AG09309 (cell line): ENCODE measurements at places on chromosomes 7 and 10.

DNA sequence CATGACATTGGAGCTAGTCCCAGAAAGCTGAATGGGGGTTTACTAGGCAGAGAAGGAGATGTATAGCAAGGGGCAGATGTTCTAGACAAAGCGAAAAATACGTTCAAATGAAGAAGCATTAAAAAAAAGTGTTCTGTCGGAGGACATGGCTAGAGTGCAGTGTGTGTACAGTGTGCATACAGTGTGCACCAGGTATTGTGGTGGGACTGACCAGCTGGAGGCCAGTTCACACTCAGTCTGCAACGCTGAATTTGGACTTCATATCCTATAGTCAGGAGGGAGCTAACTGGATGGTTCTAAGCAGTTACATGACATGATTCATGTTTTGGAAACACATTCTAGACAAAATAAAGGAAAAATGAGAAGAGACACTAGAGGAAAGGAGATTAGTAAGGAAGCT is 8.8 kb downstream of the BBIP1 start:
- DNase-seq: no peak

- no peak for DNase-seq
Observed at GRCh38 chr10:106515206-106515790, 649.2 kb downstream of the SORCS1 start.

GRCh38 chr10:58137813-58138212 is 129.9 kb downstream of the IPMK start:
- no peak for DNase-seq

GRCh38 chr10:109928475-109928891 is 5.2 kb upstream of the XPNPEP1 start:
- no peak for DNase-seq

- no peak for DNase-seq
Observed at GRCh38 chr7:79608005-79608404, 154.5 kb upstream of the MAGI2 start.

DNA sequence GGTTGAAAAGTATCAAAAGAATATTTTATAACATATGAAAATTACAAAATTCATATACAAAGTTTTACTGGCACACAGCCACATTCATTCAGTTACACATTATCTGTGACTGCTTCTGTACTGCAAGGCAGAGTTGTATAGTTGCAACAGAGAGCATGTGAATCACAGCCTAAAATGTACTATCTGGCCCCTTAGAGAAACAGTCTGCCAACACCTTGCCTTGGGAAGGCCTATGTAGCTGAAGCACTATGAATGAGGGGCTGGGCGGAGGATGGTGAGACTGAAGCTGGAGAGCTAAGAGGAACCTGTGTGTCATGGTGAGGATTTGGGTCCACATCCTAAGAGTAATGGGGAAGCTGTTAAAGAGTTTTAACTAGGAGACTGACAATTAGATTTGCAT is 35.7 kb downstream of the PDZD8 start:
- DNase-seq: no peak

DNA sequence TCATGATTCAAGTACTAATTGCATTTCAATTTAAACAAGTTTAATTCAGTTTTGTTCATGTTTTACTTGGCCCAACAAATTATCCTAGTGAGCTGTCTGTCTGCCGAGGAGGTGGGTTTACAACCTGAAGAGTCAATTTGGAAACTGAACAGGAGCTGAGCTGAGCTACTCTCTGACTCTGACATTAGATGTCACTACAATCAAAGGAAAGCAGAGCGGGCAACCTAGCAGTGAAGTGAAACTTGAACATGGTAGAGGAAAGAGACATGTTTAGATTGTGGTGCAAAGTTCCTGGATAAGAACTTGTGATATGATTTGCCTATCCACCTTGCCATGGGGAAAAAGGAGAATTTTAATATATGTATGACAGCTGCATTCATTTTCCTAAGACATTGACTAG is 9.6 kb upstream of the AGR3 start:
- peak; percentile 29 for DNase-seq

DNA sequence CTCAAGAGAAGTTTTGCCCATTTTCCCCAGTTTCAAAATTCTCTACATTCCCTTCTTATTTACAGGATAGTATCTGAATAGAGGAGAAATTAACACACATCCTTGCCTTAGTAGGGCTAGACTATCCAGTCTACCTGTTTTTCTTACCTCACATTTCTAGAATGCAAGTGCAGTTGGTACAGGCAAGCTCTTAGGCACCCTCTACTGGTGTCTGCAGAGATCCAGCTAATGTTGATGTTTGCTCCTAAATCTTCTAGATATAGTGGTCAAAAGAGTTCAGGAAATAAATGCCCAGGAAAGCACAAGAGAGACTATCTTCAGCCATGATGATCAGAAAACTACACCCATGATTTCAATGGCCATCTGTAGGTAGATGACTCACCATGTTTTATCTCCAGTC is 205.3 kb downstream of the HTR7 start:
- DNase-seq: no peak

GRCh38 chr7:30462179-30462578 is 16.4 kb downstream of the NOD1 start:
- no peak for DNase-seq

DNA sequence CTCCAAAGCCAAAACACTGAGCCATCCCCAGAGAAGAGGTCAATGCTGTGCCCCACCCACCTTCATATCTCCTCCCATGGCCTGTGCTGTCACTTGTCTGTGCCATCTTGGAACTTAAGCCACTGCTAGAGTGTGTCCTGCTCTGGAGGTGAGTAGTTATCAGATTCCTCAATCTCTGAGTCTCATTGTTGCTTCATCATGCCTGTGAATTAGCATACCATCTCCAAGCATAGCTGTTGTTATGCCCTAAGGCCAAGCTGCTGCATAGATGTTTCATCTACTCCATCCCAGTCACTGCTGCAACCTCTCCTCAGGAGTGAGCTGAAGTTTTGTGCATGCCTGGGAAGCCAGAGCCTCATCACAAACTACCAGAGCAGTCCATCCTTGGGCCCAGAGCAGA is 349.0 kb downstream of the ZWINT start:
- no peak for DNase-seq

DNA sequence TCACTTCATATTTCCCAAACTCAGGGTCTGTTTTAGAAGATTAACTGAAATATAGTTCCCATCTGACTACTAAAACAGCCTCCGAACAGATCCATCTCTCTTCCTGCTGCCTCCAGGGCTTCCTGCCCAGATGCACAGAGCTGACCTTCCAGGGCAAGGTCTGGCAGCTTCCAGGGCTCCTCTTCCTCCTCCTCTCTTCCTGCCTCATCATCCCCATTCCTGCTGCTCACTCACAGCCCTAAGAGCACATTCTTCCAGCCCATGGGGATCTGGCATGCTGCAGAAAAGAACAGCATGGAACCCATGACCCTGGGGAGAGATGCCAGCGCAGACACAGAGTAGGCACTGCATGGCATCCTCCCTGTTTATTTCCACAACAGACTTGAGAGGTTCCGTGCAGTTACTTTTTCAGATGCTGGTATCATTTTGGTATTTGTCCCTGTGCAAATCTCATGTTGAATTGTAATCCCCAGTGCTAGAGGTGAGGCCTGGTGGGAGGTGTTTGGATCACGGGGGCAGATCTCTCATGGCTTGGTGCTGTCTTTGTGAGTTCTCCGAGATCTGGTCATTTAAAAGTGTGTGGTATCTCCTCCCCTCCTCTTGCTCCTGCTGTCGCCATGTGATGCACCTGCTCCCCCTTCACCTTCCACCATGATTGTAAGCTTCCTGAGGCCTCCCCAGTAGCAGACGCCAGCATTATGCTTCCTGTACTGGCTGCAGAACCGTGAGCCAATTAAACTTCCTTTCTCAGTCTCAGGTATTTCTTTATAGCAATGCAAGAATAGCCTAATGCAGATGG is 4.4 kb downstream of the PKD1L1 start:
- DNase-seq: no peak

GRCh38 chr10:7763929-7764328 is 23.9 kb downstream of the KIN start:
- DNase-seq: no peak

DNA sequence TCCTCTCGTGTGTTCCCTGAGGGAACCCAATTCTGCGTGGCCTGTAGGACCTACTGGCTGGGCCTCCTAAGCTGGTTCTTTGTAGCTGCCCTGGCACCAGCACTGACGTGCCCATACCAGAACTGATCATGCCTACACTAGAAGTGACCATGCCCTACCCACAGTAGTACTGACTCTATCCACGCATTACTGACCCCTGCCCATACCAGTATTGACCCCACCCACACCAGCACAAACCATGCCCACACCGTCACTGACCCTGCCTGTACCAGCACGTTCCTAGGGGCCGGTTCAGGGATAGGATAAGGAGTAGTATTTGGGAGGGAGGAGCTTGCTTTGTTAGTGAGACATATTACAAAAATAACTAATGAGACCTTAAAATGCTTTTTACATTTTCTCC is 88.0 kb downstream of the DOCK1 start:
- no peak for DNase-seq

DNA sequence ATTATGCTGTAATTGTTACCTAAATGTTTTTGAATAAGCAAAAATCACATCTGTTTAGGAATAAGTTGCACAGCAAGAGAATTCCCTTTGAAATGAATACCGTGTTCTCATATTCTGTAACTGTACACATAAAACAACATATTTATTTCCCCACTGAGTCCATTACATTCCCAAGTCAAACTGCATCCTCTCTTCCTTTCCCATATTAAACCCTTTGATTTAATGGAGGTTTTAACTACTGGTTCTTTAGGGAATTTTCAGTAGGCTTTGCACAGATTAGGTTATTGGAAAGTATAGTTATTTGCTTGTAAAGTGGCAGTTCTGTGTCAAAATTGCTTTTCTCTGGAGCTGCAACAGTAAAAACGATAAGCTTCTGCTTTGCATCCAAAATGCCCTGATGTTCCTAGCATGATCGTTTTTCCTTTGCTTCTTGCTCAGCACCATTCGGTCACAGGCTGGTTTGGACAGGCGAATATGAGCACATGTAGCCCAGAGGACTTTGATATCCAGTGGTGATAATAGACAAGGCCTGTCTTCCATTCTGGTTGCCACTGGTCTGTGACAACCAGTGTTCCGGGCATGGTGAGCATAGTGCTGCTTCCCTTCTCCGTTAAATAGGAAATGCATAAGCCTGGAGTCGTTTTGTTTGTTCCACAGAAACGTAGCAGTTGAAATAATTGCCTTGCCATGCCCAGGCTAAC is 696.1 kb downstream of the AUTS2 start:
- no peak for DNase-seq

DNA sequence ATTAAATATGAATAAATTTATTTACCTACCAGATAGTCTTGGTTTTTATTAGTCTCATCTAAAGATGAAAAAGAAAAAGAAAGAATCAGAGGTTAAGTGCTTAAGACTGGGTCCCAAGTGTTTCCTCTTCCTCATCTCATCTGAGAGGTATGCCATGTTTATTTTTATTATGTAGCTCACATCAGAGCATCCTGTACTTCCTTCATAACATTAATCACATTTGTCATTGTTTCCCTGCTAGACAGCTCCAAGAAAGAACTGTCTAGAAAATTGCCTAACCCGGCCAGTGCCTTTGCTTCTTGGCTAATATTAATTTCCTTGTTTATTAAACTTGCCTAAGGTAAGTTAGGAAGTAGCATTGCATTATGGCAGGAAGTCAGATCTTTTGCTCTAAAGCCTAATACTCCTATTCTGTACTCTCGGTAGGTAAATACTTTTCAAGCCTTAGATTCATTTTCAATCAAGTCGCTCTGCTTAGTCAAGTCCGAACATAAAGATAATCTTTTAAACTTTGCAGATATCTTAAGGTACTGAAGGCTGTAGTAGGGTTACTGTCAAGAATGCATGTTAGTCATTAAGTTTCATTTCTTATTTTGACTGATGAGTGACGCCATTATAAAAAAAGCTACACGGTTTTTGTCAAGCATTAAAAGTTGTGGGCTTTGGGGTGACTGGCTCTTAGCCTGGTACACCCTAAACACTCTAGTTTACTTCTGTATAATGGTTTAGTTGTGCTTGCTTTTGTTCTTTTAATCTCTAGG is 47.4 kb downstream of the ZMYND11 start:
- no peak for DNase-seq
